ENCODE measurements at places on chromosomes 5 and 9. TPM values are rescaled to one million over a fixed set of nuclear protein-coding genes. Genes with fewer than 3 reads are reported as not detected.

DNA sequence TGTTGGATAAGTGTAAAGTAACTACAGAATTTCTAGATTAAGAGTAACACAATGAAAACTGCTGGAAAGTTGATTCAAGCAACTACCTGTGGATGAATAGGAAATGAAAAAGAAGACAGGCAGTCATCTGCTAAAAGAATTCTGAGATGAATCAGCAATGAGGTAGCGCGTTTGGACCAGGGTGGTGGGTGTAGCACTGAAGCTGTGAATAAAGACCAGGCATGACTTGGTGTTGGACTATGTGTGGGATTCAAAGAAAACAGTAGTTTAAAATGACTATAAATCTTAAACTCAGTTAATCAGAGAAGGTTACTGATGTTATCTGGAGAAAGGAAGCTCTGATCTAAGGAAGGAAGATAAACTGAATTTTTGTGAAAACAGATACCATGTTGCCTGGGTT lies 159.8 kb downstream of the FBN2 start:
- H3K4me3 ChIP-seq: no peak overlapping the region
- H3K27ac ChIP-seq: no peak overlapping the region
- H3K4me1 ChIP-seq: no peaks in the 10 kb centered on the region
- H3K36me3 ChIP-seq: no peaks in the 10 kb centered on the region

DNA sequence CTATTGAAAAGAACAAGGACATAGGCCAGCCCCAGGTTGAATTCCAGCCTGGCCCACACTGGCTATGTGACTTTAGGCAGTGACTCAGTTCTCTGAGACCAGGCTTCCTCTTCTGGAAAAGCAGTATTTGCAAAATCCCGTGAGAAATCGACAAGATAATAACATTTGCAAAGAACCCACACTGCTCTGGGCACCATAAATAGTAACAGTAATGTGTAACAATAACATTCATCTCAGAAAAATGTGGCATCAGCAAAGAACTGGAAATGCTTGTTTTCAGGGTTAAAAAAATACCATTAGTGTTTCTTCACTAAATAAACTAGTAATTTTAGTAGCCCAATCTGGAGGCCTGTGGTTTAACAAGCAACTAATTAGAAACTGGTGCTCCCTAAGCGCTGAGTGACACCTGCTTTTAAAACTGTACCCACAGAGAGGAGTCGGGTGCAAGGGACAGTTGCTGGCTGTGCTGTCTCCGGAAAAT lies 148.4 kb downstream of the TTLL11 start:
- DNase-seq: no peak
- no peaks in the 10 kb centered on the region for H3K4me1 ChIP-seq
- no peak overlapping the region for H3K27ac ChIP-seq
- H3K27me3 ChIP-seq: no peaks in the 10 kb centered on the region

DNA sequence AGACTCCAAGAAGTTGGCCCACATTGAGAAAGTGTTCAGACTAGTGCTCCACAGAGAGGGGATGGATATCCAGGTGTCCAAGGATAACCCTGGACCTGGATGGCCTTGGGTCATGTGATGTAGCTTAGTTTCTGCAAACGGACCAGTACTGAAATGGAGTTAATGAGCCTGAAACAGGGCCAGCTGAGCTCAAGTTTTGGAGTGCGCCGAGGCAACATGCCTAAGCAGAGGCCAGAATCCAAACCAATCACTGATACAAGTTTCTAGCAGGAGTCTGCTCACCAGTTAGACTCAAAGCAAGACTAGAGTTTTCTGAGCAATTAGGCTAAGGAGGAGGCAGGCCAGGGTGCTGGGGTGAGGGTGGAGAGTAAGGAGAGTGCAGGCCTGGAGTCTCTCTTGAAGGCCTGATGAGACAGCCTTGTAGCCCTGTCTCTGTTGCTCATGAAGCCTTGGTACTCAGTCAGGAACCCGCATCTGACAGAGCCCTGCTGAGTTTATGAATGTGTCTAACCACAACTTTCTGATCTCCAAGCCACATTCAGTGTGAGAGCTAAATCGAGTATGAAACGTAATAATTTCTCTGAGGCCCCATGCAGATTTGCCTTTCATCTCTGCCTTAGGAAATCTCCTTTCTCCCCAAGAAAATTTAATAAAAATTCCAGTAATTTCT lies 68.9 kb upstream of the EQTN start:
- H3K4me1 ChIP-seq: no peaks in the 10 kb centered on the region
- H3K27ac ChIP-seq: no peak overlapping the region
- H3K36me3 ChIP-seq: no peaks in the 10 kb centered on the region
- no peak overlapping the region for H3K4me3 ChIP-seq
- DNase-seq: no peak

DNA sequence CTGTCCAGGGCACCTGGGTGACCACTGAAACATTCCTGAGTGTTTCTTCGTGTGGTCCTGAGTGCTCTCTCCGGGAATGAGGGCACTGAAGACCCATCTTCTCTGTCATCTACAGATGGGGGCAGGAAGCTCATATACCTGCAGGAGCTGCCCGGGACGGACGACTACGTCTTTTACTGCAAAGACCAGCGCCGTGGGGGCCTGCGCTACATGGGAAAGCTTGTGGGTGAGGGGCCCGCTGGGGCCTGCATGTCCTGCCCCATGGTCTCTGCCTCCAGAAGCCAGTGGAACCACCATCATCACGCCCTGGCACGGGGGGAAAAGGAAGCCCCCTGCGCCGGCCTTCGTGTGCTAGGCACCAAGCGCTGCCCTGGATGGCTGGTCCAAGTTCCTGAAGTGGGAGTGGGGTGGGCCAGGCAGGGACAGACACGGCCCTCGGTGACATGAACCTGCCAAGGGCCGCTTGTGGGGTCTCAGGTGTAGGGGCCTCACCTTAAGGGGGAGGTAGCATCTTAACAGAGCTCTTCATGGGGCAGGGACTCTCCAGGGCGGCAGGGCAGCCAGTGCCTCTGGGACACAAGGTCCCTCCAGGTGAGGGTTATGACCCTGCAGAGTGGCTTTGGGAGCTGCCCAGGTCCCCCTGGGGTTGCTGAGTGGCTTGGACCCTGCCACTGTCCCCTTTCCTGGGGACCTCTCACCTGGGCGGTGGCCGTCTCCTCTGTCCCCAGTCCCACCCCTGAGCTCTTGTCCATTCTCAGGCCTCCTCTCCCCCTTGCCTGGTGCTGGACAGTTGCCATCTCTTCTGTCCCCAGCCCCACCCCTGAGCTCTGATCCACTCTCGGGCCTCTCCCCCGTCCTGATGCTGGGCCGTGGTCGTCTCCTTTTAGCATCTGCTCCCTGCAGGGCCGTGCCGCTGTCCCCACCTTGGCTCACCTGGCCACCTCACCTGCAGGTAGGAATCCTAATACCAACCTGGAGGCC lies 2.1 kb downstream of the OBP2A start:
- peak; percentile 54 for DNase-seq
- H3K36me3 ChIP-seq: no peaks in the 10 kb centered on the region
- H3K27me3 ChIP-seq: no peaks in the 10 kb centered on the region
- H3K4me3 ChIP-seq: no peak overlapping the region

DNA sequence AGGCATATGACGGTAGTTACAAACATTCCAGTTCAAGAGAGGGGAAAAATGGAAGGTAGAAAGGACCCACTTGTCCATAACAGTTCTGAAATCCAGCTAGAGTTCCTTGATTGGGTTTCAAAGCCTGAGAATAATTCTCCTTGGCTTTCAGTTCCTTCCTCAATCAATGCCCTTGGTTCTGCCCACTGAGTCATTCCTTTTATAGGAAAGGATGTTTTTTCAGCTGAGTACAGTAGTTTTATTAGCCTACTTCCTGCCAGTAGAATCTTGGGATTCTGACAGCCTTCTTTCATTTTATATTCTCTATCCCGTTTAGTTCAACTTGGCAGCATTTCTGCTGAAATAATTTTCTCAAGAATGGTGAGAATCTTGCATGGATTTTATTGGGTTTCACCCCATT lies 386.9 kb upstream of the SMC2 start:
- no peaks in the 10 kb centered on the region for H3K4me1 ChIP-seq
- H3K27me3 ChIP-seq: no peaks in the 10 kb centered on the region
- no peak overlapping the region for H3K4me3 ChIP-seq
- DNase-seq: no peak
- H3K27ac ChIP-seq: no peak overlapping the region

DNA sequence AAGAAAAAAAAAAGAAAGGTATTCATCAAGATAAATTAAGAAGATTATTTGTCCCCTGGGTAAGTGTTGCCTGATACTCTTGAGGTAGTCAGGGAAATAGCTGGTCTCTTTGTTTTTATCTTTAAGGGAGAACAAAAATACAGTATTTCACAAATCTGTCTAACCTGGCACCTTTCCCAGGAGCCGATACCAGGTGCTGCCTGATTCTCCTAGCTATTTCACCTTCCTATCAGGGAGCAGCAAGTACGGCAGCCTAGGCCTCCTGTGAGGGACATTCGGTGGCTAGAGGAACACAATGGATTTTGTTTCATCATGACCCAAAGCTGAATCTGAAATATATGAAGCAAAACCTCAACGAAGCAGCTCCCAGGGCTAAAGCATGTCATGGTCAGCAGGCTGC lies 86.0 kb downstream of the TARS1 start:
- H3K27ac ChIP-seq: no peak overlapping the region
- H3K27me3 ChIP-seq: no peaks in the 10 kb centered on the region
- no peak overlapping the region for H3K4me3 ChIP-seq
- H3K4me1 ChIP-seq: no peaks in the 10 kb centered on the region
- no peaks in the 10 kb centered on the region for H3K36me3 ChIP-seq

- no peaks in the 10 kb centered on the region for H3K36me3 ChIP-seq
- no peak overlapping the region for H3K4me3 ChIP-seq
- H3K27ac ChIP-seq: no peak overlapping the region
- no peaks in the 10 kb centered on the region for H3K27me3 ChIP-seq
- DNase-seq: no peak
Measured at GRCh38 chr9:5493679-5494511, 16.4 kb upstream of the PDCD1LG2 start.

DNA sequence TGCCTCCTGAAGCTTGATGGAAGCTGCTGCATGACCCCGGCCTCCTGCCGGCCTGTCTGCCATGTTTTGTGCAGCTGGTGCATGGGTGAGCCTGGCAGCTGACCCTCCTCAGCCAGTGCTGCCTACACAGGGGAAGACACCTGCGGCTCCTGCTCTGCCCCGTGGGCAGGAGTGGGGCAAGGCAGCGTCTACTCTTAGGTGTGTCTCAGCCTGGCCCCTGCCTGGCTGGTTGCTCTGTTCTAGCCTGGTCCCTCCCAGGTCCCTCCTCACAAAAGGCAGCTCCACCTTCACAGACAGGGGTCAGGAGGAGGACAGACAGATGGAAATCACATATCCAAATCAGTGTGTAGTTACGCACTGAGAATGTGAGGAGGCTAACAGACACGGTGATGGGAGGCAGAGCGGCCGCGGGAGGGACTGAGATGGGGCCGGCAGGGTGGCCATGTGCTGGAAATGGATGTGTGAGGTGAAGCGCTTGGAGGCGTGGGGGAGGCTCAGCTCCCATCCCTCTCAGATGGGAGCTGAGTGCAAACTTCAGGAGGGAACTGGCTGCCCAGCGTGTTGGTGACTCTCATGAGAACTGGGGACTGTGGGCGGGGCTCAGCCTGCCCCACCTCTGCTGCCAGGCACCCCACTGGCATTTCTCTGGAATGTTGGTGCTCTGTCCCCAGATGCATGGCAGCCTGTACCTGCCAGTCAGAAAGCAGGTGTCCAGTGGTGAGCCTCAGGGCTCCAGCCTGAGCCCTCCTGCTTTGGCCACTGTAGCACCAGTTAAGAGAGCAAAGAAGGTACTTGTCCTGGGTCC lies 43.4 kb downstream of the PPARGC1B start:
- H3K36me3 ChIP-seq: no peaks in the 10 kb centered on the region
- H3K27me3 ChIP-seq: no peaks in the 10 kb centered on the region
- H3K4me3 ChIP-seq: no peak overlapping the region

- H3K36me3 ChIP-seq: peaks cover 62% of the 10 kb centered on the region
- no peak for DNase-seq
- no peak overlapping the region for H3K4me3 ChIP-seq
- no peaks in the 10 kb centered on the region for H3K4me1 ChIP-seq
Measured at GRCh38 chr9:98008764-98009163, 25.6 kb downstream of the ANP32B start.

DNA sequence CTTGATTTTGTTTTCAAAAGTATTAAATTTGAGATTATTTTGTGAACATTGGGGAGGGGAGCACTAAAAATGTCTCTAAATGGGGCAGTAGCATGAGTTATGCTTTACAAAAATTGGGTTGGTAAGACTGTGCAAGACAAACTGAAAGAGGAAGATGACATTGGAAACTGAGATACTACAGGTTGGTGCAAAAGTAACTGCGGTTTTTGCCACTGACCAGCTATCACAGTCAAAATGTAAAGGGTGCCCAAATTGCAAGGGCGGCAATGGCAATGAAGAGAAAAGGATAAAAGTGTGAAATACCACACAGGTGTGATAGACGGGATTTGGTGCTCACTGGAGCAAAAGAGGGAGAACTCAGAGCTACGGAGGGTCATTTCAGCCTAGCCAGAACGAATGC lies 124.0 kb downstream of the FANCC start:
- no peaks in the 10 kb centered on the region for H3K36me3 ChIP-seq
- H3K4me1 ChIP-seq: peaks cover 29% of the 10 kb centered on the region
- DNase-seq: no peak
- H3K4me3 ChIP-seq: no peak overlapping the region
- no peak overlapping the region for H3K27ac ChIP-seq

- no peak overlapping the region for H3K4me3 ChIP-seq
- H3K36me3 ChIP-seq: no peaks in the 10 kb centered on the region
- H3K4me1 ChIP-seq: no peaks in the 10 kb centered on the region
Measured at GRCh38 chr9:109274884-109275730, 45.8 kb downstream of the EPB41L4B start.

GRCh38 chr9:27945386-27945785 lies 372.1 kb upstream of the C9orf72 start:
- H3K27ac ChIP-seq: no peak overlapping the region
- H3K27me3 ChIP-seq: no peaks in the 10 kb centered on the region
- DNase-seq: no peak
- no peaks in the 10 kb centered on the region for H3K36me3 ChIP-seq

DNA sequence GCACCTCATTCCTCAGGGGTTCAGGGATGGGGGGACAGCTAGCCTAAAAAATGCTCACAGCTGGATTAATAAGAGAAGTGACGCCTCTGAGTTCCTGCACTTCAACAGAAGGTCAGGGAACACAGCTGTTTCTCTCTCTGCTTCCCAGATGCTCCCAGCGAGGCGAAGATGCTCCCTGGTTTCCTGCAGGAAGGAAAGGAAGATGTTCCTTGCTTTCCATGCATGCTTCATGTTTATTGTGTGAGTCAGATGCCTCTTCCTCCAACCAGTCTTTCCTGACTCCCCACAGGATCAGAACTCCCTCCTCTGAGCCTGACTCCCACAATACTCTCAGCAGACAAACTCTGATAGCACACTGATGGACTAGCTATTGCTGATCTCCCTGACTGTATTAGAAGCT lies 71.9 kb downstream of the MFAP3 start:
- DNase-seq: no peak
- H3K36me3 ChIP-seq: no peaks in the 10 kb centered on the region
- H3K27ac ChIP-seq: no peak overlapping the region
- H3K4me1 ChIP-seq: no peaks in the 10 kb centered on the region

- H3K27me3 ChIP-seq: peaks cover 4% of the 10 kb centered on the region
- DNase-seq: no peak
- H3K27ac ChIP-seq: no peak overlapping the region
- H3K36me3 ChIP-seq: no peaks in the 10 kb centered on the region
- H3K4me3 ChIP-seq: no peak overlapping the region
- H3K4me1 ChIP-seq: no peaks in the 10 kb centered on the region
Measured at GRCh38 chr9:19028835-19029451, 4.1 kb downstream of the SAXO1 start.

The OGN gene
- 10.8 TPM for polyA plus RNA-seq

The GFI1B gene
- polyA plus RNA-seq: 0.92 TPM

The SETX gene
- polyA plus RNA-seq: 10.2 TPM

The EPB41L4B gene
- 41.8 TPM for polyA plus RNA-seq

The STOM gene
- 140 TPM for polyA plus RNA-seq

The OMD gene
- 3.0 TPM for polyA plus RNA-seq

The SLC34A1 gene
- polyA plus RNA-seq: 0.04 TPM

The FAM78A gene
- 0.60 TPM for polyA plus RNA-seq

The CEP120 gene
- 7.4 TPM for polyA plus RNA-seq

The PCDHGB1 gene
- not detected for polyA plus RNA-seq

The SCGB3A2 gene
- 3.6 TPM for polyA plus RNA-seq
